Thoracic aorta endothelial cell (primary cell): ENCODE measurements at places on chromosomes 4 and X. TPM values are rescaled to one million over a fixed set of nuclear protein-coding genes. Genes with fewer than 3 reads are reported as not detected.

LDOC1 gene
- total RNA-seq: 8.3 and 8.5 TPM in 2 replicates

PLAC1 gene
- 1.6 TPM in 1 of 2 replicates, not detected in the other for total RNA-seq

GPR34 gene
- total RNA-seq: not detected in 2 replicates

HCCS gene
- 25.7 and 26.0 TPM in 2 replicates for total RNA-seq

XK gene
- under 0.01 and 0.07 TPM in 2 replicates for total RNA-seq

NSUN7 gene
- total RNA-seq: under 0.01 TPM in 1 of 2 replicates, not detected in the other

SSX4 gene
- not detected in 2 replicates for total RNA-seq

PABPC1L2B gene
- total RNA-seq: not detected in 2 replicates

NWD2 gene
- not detected in 2 replicates for total RNA-seq

BMX gene
- 157 and 166 TPM in 2 replicates for total RNA-seq

YY2 gene
- total RNA-seq: 2.3 and 3.2 TPM in 2 replicates

CNKSR2 gene
- under 0.01 TPM in 1 of 2 replicates, not detected in the other for total RNA-seq
